Dorsolateral prefrontal cortex (tissue), 122 donors: ENCODE measurements at places on chromosomes 16 and 17. TPM values are rescaled to one million over a fixed set of nuclear protein-coding genes. Genes with fewer than 3 reads are reported as not detected.

DNA sequence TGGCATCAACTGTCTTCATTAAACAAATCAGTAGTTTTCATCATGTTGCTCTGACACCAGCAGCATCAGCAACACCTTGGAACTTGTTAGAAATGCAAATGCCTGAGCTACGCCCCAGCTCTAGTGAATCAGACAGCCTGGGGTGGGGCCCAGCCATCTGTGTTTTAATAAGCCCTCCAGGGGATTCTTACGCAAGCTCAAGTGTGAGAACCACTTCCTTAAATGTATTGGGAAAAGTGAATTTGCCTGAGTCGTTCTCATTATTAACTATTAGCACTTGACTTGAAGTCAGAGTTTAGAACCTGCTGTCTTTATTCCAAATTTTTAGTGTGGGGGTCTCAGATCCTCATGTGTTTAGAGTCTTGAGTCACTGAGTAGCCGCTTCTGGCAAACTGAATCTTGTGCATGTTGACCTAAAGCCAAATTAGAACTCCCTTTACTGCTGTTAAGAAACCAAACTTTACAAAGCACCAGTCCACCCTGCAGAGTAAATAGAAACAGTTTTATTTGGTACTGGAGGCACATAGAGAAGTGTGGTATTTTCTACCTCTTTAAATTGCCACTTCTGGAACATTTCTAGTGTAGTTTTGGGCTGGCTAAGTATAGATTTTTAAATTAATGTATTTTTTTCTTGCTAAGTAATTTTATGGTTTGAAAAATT lies 137.4 kb upstream of the COX10 start:
- DNase-seq, result no peak

DNA sequence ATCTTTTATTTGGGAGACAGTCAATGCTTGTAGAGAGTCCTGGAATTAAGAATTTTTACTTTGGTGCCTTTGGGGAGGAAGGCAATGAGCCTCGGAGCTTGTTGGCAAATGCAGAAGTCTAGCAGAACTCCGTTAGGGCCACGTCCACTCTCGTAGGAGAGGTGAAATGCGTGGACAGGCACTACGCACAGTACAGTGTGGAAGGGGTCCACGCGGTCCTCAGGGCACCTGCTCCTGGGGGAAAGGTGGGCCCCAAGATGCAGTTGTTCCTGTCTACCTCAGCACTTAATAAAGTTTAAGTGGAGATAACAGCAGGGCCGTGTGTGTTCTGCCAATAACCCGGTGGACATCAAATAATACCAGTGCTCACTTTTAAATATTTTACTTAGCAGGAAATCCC lies 1.8 kb downstream of the RAB11FIP3 start:
- no peak for DNase-seq

DNA sequence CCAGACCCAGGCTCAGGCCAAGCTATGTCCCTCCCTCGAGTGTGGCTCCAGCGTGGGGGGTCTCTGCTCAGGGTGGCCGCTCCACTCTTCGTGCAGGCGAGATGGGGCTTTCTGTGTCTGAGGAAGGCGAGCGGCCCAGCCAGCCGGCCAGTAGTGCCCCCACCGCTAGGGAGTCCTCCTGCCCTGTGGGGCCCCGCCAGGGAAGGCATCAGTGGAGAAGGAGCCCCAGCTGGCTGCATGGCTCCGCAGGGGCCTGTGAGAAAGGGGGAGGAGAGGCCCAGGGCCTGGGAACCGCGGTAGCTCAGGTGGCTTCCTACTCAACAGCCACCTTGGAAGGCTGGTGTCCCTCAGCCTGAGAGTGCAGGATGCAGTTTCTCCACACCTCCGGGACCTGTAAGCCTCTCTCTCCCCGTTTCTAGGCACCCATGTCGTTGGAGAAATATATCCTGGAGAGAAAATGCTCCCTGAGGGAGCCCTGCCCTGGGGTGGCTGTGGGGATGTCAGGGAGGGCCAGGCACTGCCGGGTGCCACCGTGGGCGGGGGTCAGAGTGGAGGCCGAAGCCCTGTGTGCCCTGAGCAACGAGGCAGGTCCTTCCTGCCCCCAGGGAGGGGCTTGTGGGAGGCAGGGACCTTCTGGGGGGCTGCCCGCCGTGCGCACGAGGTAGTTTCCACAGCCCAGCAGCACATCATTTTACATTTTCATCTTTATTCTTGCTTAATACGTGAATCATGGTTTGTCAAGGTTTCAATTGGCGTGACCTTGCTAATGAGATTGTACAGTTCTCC lies 3.3 kb downstream of the PIGQ start:
- DNase-seq, result no peak

DNA sequence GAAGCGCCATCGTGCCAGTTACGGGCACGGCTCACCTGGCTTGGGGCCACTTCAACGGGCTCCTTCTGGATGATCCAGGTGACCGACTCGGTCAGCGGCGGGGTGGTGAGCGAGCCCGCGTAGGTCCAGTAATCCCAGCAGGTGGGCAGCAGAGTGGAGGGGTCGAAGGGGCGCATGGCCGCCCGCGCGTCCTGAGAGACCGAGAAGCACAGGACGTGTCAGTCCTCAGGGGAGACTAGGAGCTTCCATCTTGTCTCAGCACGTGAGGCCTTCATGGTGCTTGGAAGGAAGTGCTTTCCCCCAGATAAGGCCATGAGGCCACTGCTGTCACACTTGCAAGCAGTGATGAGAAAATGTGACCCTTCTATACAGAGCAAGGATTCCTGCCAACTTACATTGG lies 22.5 kb upstream of the SLC7A5 start:
- DNase-seq, result no peak

The PRSS53 gene
- 5.6 TPM for total RNA-seq

GRCh38 chr16:57534337-57534880 lies 2.0 kb downstream of the CCDC102A start:
- no peak for DNase-seq

The TBC1D3B gene
- 8.9 TPM for total RNA-seq

GRCh38 chr16:51107742-51108141 lies 43.3 kb downstream of the SALL1 start:
- DNase-seq, result no peak

GRCh38 chr16:10240854-10241613 lies 58.8 kb upstream of the GRIN2A start:
- no peak for DNase-seq

- DNase-seq, result no peak
Measured at GRCh38 chr16:25838724-25839186, 147.0 kb downstream of the HS3ST4 start.

DNA sequence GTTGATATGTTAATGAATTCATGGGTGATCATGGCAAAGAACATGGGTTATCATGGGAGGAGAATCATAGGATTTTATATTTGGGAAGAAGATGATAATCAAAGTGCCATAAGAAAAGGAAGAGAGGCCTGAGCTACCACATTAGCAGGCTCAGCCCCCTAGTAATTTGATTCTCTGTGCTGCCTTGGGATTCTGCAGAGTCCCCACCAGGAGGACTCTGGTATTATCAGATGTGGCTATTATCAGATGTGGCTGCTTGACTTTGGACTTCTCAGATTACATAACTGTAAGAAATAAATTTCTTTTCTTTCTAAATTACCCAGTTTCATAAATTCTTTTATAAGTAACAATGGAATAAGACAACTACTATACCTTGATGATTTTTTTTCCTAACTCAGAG lies 137.6 kb downstream of the ITFG1 start:
- DNase-seq, result no peak

GRCh38 chr16:79659344-79659743 lies 58.8 kb upstream of the MAF start:
- DNase-seq, result no peak

The UTS2R gene
- 1.2 TPM for total RNA-seq

- no peak for DNase-seq
Measured at GRCh38 chr17:59501690-59502089, 63.7 kb upstream of the DHX40 start.

The KRTAP1-5 gene
- not detected for total RNA-seq

- DNase-seq, result peak; percentile 80
Measured at GRCh38 chr17:6913608-6914443, 82.0 kb upstream of the ALOX12 start.

DNA sequence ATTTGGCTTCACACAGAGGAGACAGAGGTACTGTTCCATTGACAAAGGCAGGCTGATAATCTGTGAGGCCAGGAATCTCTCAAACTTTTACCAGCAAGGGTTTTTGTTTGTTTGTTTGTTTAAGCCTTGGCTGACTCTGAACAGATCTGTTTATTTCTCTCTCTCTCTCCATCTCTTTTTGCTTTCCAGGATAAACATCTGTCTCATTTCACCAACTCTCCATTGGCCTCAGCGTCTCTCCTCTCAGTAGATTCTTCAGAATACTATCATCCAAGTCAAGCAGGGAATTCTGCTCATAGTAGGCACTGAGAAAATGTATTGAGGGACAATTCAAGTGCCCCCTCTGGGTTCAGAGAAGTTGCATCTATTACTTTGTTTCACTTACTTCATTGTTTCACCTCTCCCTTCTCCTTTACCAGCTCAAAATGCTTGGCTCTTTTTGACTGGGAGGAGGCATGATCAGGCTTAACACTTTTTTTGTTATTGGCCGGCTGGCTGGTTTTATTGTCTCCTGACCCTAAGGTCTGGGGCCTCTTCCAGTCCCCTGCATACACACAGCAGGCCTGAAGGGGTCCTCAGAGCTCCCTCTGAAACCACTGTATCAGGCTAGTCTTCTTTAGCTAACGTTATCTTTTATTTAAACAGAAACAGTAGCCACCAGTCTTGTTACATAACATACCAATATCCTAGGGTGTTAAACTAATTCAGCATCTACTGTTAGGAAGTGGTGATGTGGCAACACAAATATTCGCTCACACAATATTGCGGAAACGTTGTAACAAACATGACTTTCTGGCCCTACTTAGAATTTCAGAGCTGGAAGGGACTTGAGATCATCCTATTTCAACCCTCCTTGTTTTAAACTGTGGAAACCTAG lies 2.0 kb upstream of the YPEL2 start:
- DNase-seq, result peak; percentile 71

DNA sequence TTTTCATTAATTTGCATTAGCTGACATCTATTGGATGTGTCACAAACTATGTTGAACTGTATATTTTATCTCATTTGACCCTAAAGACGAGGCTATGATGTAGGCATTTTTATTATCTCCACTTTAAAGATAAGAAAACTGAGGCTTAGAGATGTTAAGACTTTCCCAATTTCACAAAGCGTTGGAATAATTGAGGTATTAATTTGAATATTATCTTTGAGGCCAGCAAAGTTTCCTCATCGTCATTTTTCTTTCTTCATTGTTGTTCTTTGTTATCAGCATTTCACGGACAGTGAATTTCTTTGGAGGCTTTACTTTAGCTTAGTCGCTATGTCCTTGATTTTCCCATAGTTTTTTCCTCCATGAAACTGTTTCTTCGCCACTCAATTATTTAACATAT lies 227.5 kb upstream of the MYOCD start:
- DNase-seq, result no peak

The TLCD2 gene
- 1.5 TPM for total RNA-seq

- no peak for DNase-seq
Measured at GRCh38 chr17:67440277-67441051, 63.4 kb downstream of the PITPNC1 start.

The GNG13 gene
- total RNA-seq, result 4.3 TPM

DNA sequence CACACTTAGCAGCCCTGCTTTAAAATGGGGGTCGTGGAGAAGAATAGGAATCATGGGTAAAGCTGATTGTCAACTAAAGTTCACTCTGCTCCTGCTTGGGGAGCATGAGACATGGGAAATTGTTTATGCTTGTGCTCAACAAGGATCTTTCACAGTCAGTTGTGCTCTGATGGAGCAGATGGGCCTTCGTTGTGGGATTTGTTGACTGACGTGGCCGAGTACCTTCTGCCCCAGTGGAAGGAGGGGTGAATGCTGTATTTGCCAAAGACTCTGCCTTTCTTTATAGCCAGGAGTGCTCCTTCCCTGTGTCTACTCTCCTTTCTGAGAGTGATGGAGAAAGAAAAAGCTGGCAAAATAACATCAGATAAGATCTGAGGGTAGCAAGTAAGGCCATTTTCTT lies 11.4 kb downstream of the ARSG start:
- DNase-seq, result no peak

- DNase-seq, result no peak
Measured at GRCh38 chr16:50594308-50595260, 46.4 kb downstream of the NKD1 start.

The NPIPB13 gene
- total RNA-seq, result 53.2 TPM
